EH (cell line): ENCODE measurements at places on chromosomes 11 and 22.

DNA sequence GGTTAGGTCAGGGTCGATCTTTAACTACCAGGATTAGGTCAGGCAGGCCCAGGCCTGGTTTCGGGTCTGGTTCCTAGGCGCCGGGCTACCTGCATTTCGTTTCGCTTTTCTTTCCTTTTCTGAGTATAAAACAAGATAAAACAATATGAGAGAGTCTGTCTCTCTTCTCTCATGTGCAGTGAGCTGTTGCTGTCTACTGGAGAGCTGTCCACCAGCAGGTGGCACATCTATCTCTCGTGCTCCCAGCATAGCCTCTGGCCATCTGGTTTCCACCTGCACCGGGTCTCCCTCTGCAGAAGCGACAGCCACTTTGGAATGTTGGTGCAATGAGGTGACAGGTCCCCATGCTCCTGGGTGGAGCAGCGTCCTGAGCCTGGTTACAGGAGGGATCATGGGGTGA is 27.6 kb downstream of the RIBC2 start:
- DNase-seq = peak; percentile 77

DNA sequence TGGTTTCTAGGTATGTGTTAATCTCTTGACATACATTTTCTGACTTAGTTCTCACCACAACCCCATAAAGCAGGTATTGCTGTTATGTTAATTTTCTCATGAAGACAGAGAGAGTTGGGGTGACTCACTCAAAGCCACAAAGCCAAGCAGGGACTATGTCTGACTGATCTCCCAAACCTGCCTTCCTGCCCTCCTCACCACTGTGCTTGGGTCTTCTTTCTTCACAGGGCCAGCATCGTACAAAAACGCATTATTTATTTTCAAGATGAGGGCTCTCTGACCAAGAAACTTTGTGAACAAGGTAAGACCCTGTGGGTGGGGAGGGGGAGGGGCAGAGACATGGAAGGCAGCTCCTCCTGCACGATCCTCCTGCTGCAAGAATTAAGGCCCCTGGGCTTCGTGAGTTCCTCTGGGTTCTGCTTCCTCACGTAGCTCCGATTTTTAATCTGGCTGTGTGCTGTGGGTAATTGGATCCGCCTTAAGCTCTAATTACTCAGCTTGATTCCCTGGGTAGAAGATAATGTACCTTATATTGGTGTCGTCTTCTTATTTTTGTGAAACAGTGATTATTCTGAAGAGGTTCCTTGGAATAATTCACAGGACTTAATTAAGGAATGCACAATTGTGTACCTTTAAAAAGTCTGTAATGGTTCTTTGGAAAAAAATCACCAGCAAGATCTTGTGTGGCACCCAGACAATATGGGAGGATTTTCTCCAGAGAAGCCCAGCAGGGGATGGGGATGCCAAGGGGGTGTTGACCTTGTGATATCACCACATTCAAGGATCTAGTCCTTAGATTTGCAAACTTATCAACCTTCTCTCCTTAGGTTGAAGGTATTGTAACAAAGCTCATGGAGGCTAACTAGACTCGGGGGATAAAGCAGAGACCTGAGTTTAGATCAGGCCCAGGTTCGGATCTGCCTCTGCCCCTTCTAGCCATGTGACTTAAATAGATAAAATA is 112.9 kb downstream of the SPON1 start:
- DNase-seq = peak; percentile 3

DNA sequence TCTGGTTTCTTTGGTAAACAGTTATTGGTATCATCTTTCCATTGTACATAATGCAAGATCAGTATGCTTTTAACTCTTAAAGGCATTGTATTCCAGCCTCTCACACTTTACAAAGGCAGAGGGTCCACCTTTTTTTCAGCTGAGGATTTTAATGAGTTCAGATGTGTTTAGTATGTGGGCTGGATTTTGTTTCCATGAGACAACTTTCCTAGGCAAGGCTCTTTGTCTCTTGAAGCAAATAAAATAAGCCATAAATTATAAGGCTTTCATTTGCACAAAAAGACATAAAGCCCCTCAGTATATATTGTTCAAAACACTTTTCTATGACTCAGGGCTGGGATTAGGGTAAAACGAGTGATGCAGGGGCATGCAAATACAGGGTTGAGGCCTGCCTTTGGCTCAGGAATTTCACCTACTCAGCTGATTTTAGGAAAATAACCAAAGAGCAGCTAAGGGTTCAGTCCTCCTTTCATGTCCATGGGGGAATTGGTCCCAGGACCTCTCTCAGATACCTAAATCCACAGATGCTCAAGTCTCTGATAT is 7.6 kb downstream of the MMP20 start:
- DNase-seq = no peak

DNA sequence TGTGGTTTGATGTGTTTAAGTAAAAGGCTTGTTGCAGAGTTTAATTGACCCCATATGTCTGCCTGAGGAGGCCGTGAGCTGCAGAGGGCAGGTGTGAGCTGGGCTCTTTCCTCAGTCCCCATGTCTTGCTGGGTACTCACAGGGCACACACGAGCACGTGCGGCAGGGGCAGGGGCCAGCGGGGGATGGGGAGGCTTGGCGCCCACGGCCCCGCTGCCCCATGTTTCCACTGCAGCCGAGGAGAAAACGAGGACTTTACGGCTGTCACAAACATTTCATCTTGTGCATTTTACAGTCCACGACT is 24.7 kb upstream of the CCDC188 start:
- peak; percentile 25 for DNase-seq

- peak; percentile 80 for DNase-seq
These were observed 23.2 kb upstream of the SESN3 start for GRCh38 chr11:95254131-95254704.
